OCI-LY7 (cell line): ENCODE measurements at places on chromosomes 12 and 14.

- DNase-seq: no peak
Observed at GRCh38 chr12:54000116-54001114, at the start of gene HOXC9. TSS of gene HOXC9 (plus strand) at chr12:54000161. CDS start at chr12:54000189, 28 bp downstream.

DNA sequence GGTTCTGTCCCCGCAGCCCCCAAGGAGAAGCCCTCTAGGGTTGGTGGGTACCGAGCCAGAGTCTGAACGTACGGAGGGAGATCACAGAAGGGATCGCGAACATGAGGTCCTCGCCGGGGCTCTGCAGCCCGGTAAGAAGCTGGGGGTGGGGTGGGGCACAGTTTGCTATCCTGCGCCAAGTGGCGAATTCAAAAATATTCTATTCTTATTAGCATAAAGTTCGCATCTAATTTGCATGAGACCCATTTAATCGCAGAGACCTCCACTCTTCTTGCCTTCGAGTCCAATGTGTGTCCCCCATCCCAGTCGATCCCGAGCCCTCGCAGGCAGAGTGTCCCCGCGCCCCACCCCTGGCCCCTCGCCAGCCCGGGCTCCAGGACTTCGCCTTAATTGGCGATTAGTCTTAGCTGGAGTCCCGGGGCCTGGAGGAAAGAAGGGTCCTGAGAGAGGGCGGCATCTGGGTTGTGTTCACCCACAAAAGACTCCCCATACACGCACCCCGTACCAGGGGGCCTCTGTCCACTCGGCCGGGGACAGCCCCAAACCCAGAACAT lies 604 bp upstream of the ARHGEF25 start:
- no peak for DNase-seq

DNA sequence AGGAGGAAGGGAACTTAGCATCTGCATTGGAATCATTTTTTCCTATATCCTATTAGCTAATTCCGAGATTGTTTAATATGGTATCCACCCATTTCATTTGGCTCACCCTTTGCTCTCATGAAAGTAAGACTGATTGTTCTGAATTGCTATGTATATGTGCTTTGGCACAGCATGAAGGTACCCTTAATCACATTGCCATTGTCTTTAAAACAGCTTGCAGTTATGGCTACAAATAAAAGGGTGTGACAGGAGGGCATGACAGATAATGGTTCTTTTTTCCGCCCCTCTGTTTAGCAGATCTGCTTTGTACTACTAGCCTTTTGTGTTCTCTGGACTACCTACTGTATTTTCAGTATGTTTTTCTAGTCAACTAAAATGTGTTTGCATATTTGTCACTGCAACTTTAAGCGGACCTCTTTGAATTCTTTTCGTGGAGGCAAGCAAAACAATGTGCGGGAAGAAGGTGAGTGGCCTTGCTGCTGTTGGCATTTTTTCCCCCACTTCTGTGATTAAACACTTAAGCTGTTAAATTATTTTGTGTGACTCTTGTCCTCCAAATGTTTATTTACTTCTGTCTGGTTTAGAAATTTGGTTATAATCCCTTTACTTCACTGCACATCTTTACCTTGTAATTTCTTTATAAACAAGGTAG lies 35.8 kb downstream of the FBXO34 start:
- DNase-seq: no peak

DNA sequence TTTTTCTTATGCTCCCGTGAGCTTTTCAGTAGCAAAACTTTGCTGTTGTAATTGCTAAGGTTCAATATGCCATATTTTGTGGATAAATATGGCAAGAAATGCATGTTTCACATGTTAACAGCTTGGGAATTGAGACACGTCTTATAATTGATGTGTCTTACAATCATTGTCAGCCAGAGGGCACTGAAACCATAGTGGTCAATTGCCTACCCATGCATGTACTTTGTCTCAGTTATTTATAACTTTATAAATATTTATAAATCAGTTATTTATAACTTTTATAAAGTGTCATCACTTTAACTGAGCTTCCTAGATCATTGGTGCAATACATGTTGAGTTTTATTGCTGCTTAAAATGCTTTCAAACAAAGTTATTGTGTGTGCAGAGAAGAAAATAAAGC lies 82.0 kb downstream of the CATSPERB start:
- DNase-seq: peak; percentile 37

DNA sequence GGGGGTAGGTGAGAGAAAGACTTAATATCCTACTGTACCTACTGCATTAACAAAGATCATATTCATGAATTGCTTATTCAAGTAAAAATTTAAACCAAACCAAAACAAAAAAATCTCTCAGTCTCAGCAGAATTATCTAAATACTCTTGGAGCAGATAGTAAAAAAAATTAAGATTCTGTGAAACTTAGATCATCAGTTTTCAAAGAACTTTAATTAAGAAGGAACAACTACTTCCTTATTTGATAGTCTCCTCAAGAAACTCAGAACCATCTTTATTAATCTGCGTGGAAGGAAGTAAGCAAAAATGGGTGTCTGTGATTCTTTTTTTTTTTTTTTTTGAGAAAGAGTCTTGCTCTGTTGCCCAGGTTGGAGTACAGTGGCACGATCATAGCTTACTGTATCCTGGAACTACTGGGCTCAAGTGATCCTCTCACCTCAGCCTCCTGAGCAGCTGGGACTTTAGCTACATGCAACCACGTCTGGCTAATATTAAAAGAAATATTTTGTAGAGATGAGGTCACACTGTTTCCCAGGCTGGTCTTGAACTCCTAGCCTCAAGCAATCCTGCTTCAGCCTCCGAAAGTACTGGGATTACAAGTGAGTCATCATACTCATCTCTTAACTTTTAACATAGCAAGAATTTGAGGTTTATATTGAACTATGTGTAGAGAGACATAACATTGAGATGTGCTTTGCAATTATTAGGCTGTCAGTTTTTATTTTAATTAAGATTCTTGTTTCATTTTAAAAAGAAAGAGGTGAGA lies 37.4 kb downstream of the GAS2L3 start:
- no peak for DNase-seq

GRCh38 chr12:114131824-114132223 lies 165.7 kb upstream of the RBM19 start:
- DNase-seq: no peak

- no peak for DNase-seq
Observed at GRCh38 chr12:25744313-25744712, 191.2 kb upstream of the LMNTD1 start.

GRCh38 chr14:36683083-36683724 lies 21.5 kb downstream of the PAX9 start:
- no peak for DNase-seq

GRCh38 chr12:9163392-9163791 lies 44.8 kb downstream of the PZP start:
- DNase-seq: no peak

DNA sequence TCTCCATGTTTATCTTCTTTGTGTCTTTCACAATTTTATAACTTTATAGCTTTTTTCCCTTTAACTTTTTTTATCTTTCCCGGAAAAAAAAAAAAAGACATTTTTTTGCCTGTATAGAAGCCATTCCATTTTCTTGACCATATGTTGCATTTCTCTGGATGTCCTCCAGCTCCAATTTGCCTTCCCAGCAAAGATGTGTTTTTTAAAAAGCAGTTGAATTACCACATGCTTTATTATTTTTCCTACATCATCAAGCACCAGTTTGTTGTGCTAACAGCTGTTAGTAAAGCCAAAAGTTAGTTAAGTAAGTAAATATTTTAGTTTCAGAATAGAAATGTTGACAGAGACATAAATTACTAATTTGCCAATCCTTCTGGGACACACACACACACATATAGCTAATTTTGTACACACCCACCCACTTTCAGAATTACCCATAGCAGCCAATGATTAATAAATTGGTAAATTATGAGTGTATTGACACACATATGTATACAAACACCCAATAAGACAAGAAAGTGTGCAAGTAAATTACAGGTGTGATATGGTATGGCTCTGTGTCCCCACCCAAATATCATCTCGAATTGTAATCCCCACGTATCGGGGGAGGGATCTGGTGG lies 118.3 kb downstream of the SLC38A6 start:
- no peak for DNase-seq

- DNase-seq: no peak
Observed at GRCh38 chr14:104080376-104081260, 4.9 kb upstream of the ASPG start.

DNA sequence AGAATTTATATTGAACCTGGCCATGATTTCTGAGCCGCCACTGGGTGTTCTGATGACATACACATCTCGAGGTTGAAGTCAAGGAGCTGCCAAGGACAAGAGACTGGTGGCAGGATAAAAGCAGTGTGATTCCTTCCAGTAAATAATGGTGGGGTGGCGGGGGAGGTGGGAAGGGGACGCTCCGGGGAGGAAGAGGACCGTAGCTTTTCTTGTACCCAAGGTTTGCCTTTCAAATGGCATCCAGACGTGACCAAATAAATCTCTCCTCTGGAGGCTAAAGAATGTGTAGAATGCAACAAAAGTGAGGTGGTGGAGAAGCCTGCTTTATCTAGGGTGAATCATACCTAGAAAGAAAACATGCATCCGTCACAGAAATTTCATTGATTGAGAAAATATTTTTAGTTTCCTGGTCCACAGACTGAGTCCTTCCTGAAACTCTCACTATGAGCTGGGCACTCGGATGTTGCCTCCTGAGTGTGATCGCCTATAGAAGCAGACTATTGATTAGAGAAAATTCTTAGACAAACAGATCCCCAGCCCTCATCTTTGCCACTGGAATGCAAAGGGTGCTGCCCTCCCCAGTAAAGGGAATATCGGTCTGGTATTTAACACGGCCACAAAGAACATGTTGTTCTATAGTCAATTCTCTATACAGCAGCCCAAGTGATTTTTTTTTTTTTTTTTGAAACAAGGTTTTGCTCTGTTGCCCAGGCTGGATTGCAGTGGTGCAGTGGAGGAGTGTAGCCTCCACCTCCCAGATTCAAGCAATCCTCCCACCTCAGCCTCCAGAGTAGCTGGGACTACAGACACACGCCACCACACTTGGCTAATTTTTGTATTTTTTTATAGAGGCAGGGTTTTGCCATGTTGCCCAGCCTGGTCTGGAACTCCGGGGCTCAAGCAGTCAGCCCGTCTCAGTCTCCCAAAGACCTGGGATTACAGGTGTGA lies 112.1 kb downstream of the DPF3 start:
- no peak for DNase-seq

DNA sequence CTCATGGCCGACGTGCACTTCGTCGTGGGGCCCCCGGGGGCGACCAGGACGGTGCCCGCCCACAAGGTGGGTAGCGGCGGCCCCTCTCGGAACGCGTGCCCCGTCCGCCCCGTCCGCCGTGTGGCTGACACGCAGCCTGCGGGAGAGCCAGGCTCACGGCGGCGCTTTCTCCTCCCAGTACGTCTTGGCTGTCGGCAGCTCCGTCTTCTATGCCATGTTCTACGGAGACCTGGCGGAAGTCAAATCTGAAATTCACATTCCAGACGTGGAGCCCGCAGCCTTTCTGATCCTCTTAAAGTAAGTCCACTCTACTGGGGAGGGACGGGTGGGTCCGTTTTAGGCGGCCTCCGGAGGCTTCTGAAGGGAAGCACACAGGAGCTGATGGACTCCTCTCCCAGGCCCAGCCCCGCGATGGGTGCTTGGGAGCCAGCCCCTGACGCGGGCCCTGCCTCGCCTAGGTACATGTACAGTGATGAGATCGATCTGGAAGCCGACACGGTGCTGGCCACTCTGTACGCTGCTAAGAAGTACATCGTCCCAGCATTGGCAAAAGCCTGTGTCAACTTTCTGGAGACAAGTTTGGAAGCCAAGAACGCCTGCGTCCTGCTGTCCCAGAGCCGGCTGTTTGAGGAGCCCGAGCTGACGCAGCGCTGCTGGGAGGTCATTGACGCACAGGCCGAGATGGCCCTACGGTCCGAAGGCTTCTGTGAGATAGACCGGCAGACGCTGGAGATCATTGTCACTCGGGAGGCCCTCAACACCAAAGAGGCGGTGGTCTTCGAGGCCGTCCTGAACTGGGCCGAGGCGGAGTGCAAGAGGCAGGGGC lies 1.1 kb downstream of the BTBD6 start:
- peak; percentile 11 for DNase-seq

DNA sequence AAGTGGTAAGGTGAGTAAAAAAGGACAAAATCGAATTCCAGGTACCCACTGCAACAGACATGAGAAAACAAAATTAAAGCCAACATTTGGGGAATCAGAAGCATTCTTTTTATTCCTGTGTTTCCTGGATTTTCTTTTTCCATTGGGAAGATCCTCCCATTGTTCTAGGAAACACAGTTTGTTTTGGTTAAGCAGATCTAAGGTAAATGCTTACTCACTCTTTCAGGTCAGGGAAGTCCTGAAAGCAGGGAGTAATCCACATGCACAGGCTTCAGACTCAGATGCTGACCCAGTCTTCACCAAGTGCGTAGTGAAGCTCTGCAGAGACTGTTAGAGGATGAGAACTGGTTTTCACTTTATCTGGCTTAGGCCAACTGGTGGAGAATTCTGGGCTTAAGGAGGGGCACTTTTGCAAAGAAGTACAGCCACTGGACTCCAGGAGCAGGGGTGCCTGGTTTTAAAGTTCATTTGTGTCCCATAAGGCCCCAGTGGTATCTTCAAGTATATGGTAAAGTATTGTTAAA lies 57.7 kb downstream of the RPAP3 start:
- DNase-seq: no peak

DNA sequence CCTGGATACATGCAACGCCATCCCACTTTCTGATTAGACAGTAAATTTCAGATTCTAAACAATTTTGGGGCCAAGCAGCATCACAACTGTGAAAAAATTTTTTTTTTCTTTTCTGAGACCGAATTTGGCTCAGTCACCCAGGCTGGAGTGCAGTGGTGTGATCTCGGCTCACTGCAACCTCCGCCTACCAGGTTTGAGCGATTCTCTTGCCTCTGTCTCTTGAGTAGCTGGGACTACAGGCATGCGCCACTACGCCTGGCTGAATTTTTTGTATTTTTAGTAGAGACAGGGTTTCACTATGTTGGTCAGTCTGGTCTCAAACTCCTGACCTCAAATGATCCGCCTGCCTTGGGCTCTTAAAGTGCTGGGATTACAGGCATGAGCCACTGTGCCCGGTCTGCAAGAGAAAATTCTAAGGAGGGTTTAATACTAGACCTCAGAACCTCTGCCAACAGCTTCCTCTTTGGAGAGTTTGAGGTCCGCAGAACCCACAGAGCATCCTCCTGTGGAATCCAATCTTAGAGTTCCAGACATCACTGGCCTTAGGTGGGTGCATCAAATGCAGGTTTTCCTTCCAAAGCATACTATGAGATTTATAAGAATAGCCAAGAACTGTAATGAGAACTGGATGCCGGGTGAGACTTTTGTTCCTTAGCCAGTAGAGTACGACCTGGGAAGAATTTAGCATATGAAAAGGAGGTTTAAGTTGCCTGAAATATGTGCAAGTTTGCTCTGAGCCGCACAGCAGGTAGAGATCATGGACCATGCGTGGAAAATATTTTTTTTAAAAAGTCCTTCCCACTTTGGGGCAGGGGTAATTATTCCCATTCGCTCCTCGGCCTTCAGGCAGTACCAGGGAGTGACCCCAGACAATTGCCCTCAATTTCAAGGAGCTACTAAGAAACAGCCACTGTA lies 7.8 kb upstream of the PHC1 start:
- no peak for DNase-seq
